Cardiac fibroblast (primary cell): ENCODE measurements at places on chromosomes 5 and 9.

DNA sequence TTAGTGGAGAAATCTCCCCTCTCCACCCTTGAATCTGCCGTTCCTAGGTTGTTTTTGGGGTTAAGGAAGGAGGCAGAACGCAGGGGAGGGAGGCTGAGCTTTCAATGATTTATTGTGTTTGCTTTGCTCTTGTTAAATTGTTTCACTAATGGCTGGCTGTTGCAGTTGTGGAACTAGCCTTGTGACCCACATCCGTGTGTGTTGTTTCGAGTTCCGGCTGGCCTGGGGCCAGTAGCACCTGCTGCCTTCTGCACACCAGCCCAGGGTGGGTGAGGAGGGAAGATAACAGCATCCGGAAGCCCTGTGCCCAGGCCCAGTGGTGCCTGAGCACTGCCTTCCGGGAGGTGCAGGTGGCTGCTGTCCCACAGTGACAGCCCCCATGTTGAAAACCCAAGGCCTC is 3.6 kb downstream of the ERGIC1 start:
- DNase-seq: no peak

GRCh38 chr5:95915999-95916686 is 45.5 kb downstream of the ELL2 start:
- DNase-seq: no peak

GRCh38 chr9:134258828-134259546 is 67.3 kb upstream of the RXRA start:
- no peak for DNase-seq

DNA sequence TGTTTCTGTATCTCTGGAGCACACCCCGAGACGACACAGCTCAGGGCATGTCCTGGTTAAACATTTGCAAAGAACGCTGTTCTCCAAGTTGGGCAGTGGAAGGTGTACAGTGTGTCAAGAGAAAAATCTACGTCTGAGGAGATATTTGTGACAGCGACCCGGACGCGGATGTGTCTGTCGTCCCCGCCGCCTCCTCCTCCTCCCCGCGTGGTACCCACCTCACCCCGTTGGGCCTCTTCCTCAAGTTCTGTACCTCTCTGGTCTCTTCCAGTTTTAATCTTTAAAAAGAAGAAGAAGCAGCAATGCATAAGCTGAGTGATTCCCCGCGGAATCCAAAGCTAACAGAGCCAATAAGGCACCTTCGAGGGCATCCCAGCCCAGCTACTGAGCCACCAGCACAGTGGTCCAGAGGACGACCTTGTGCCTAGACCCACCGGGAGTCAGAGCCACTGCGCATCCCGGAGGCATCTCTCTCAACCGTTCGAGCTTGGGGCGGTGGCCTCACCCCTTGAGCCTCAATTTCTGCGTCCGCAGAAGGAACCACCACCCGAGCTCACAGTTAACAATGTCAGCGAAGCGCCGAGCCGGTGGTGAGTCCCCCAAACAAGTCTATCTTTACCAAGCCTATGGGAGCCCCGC is 467 bp downstream of the C9orf78 start:
- DNase-seq: no peak

DNA sequence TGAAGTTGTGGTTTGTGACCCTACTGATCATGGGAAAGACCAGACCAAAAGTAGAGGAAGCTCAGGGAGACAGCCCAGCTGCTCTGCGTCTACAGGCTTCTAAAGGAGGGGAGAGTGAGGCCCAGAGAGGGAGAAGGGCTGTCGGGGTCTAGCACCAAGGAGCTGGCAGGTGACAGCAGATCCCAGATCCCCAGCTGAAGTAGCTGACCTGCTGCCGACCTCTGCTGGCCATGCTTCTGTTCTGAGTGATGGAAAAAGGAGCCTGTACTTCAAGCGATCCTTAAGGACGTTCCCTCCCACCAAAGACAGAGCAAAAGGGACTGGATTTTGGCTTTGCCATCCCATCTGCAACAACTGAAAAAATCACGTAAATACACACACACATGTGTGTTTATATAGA is 22.7 kb upstream of the QSOX2 start:
- DNase-seq: peak; percentile 28

DNA sequence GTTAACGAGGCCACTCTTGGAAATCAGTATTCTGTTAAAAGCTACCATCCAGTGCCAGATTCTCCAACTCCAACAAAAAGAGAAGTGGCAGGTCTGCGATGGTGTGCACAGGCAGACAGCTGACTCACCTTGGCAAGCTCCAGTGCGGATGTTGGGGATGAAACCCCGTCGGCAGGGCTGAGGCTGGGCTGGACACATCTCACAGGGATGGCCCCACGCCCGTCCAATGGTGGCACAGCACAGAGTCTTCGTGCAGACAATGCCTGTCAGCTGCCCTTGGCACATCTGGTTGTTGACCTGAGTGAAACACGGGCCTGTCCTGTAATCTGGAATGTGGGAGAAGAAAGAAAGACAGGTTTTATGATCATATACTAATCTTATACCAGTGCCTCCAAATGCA is 73.4 kb downstream of the FBN2 start:
- DNase-seq: no peak

GRCh38 chr5:178940569-178941360 is at the start of gene ZNF454:
Gene ZNF454, plus strand, starts transcription at chr5:178941198. Its CDS starts 1,594 bp downstream, at chr5:178942792.
- DNase-seq: peak; percentile 88

DNA sequence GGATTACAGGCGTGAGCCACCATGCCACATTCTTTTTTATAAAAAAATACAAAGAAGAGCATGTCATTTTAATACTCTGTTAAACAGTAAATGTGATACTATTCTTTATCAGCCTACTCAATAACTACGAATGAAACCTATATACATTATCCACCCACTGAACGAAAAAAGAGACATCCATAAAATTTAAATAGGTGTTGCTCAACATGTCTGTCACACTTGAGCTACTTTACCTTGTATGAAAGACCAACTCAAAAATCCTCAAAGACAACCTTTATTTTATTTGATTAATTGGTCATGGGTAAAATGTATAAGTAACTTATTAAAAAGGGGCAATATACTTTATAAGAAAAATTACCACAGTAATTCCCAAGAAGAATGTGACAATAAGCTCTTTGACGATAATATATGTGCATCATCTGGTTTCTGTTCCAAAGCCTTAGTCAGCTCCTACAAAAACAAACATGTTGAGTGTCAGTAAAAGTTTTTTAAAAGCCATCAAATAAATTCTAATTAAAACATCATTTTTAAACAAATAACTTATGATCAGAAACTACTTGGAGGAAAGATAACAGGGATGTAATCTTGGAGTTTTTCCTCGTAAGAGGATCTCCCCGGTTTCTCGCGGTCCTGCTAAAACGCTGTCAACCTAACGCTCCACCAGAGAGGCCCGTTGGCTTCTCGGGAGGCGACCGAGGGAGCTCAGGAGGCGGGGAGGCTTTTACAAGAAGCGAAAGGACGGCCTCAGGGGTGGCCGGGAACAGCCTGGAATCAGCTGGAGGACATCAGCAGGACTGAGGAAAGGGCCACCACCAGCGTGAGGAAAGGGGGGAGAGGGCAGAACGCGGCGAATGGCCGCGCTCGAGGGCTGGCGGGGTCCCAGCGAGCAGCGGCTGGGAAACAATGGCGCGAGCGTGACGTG is 13.5 kb upstream of the ANKRD18B start:
- peak; percentile 76 for DNase-seq

GRCh38 chr5:133680830-133681565 is 68.7 kb upstream of the FSTL4 start:
- no peak for DNase-seq

GRCh38 chr9:32986971-32987370 is 14.5 kb downstream of the APTX start:
- peak; percentile 19 for DNase-seq

GRCh38 chr9:91765296-91765695 is 184.7 kb downstream of the ROR2 start:
- no peak for DNase-seq

DNA sequence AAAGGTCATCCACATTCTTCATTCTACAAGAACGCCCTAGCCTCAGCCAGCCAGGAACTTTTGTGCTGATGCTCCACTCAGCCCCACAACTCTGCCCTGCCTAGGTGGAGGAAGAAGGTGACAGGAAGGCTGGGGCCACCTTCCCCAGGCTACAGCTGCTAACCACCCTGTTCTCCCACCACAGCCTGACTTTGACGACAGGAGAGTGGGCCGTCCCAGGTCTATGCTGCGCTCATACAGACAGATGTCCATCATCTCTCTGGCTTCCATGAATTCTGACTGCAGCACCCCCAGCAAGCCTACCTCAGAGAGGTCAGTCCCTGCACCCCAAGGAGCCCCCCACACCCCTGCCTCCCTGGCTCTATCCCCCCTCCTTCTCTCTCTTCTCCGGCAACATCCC is 28.2 kb upstream of the FOXI1 start:
- DNase-seq: no peak

DNA sequence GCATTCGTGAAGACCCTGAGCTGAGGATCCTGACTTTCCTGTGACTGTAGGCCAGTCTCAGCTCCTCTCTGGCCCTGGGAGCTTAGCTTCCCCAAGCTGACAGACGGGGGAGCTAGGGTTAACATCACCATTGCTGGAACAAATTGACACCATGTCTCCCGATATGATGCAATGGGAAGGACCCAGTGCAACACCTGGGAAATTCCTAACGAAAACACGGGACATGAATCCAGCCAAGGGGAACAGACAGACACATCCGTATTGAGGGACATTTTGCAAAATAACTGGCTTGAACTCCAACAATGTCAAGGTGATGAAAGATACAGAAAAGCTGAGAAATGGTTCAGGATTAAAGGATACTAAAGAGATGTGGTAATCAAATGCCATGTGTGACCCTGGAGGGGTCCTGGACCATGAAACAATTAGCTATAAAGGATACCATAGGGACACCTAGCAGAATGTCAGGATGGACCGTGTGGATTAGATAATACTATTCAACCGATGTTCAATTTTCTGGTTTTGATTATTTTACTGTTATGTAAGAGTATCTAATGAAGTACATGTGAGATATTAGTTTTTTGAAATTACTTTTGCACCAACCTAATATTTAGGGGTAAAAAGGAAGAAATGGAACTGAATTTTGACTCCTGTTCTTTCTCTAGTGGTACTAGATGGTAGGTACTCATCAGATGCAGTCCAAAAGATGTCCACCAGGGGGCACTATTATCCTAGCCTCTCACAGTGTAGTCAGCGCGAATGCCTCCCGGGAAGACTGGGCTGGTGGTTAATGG is 52.7 kb downstream of the NDST1 start:
- peak; percentile 93 for DNase-seq

DNA sequence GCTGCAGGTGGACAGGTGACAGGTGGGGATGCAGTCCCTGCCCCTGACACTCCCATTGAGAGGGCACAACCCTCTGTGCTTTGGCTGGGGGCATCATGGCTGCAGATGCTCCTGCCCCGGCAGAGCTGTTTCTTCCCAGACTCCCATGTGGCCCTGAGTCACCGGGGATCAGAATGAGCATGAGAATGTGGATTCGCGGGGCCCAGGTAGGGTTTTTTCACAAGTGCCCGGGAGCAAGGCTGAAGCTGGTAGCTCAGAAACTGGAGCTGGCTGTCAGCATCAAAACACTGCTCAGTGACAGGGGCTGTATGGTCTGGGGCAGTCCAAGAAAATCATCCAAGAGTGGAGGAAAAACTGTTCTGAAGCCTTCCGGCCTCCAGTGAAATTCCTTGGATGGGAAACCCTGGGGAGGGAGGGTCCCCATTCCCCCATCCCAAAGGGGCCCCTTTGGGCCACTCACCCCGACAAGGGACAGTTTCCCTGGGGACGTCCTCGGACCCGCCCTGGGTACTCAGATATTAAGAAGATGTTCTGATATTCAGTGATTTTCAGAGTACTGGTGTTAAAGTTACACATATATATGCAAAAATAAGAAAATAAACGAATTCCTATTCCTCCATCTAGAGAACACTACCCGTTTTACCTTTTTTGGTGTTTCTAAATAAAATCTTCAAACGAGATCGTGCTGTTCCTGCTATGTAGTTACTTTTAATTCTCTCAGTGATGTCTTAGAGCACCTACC is 120.1 kb upstream of the LPCAT1 start:
- peak; percentile 33 for DNase-seq

GRCh38 chr9:103574056-103574455 is 520.1 kb upstream of the SMC2 start:
- DNase-seq: peak; percentile 84

DNA sequence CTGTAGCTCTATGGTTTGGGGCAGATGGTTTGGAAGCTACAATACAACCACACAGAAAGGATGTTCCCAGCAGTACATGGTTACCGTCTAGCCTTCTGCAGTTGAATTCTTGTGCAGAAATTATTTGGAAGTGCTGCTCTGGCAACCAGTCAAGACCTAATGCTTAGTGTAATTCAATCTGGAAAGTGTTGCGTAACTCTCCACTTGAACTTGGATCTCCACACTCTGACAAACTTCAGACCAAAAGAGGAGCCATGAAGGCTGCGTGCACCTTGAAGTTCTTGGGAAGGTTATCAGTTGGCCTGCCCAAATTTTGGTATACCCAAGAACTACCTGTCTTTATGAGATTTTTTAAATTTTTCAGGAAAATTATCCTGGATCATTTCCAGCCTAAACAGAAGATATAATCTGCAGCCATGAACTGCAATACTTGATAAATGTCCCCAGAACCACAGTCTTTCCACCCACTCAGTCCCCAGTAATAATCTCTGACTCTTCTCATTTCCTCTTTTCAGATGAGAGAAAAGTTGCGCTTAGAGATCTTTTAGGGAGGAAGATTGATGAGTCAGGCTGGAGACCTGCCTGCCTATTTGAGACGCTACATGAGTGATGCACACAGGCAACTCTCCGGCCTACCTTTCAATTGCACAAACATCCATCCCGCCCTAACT is 159.9 kb downstream of the FANCC start:
- DNase-seq: peak; percentile 85

DNA sequence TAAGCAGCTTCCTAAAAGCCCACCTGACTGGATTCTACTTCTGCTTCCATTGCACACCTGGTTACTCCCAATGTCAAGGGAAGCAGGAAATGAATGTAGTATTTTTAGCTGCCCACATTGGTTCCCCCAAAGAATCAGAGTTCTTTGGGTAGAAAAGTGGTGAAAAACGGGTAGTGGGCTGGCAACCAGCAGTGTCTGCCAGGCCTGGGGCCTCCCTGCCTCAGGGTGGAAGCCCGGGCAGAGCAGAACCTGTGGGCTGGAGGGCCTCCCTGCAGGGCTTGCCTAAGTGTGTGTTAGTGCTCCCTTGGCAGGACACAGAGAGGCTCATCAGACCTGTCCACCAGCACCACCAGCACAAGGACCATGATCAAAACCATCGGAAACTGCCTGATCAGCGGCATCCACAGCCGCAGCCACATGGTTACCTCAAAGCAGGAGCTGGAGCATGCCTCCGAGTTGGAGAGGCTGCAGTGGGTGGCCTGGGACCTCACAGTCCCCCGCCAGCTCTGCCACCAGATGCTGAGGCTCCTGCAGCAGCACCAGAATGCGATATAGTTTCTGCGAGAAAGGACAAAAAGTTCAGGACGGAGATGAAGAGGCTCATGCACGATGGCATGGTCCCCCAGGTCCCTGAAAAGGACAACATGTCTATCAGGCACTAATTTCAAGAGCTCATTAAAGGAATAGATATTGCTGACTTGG is 72.2 kb downstream of the PTPDC1 start:
- no peak for DNase-seq

- no peak for DNase-seq
These were observed 48.9 kb downstream of the PTPN3 start for GRCh38 chr9:109449036-109449798.

GRCh38 chr9:121998513-121999049 is 94.5 kb downstream of the TTLL11 start:
- DNase-seq: no peak
